ENCODE measurements at places on chromosomes 5 and 9.

DNA sequence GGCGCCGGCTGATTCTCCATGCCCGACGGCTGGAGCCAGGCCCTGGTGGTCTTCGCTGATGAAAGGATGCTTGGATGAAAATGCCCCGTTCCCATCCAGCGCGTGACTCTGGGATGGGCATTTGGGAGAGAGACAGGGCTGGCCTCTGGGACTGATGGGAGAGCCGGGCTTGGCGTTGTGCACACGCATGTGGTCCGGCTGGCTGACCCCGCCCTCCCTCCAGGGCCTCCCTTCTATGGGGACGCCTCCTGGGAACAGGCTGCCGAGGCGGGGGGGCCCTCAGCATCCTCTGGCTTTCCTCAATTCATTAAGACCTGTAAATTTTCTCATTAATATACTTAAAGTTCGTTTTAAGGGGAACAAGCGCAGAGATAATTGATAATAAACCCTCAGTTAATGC is 36.8 kb downstream of the UNC5A start:
- DNase-seq: no peak

GRCh38 chr5:135878156-135878620 is 17.5 kb downstream of the IL9 start:
- DNase-seq: peak; percentile 79

DNA sequence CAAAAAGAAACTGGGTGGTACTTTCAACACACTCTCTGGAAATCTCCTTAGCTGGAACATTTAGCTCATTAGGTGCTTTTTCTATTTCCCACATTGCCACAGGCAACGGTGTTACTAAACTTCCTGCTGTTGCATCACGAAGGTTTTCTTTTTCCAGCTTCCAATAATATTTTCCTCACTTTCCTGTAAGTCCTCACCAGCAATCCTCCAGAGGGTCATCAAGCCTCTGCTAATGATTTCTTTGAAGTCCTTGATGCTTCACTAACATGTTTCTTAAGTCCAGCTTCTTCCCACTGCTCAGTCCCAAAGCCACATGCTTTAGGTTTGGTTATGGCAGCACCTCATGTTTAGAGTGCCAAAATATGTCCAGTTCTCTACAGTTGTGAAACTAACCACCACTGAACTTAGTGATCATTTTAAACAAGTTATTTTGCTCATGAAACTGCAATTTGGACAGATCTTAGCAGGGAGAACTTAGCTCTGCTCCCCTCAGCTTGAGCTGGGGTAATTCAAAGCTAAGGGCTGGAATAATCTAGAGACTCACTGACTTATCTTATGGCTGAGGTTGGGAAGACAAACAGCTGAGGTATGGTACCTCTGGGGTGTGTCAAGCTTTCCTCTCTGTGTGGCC is 39.9 kb upstream of the RETREG1 start:
- peak; percentile 81 for DNase-seq

DNA sequence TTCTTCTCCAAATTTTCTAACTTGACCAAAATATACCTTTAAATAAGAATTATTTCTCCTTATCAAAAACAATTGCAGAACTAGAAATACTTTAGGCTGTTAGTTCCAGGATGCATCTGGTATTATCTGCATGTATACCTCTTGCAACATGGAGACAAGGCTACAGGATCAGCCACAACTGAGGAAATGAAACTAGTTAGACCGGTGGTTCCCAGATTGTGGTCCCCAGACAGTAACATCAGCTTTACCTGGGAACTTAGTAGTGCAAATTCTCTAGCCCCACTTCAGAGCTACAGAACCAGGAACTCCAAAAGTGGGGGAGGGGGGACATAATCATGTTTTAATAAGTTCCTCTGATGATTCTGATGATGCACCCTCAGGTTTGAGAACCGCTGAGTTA is 61.6 kb upstream of the C9orf72 start:
- no peak for DNase-seq

GRCh38 chr5:67063055-67063454 is 133.5 kb downstream of the CD180 start:
- no peak for DNase-seq

DNA sequence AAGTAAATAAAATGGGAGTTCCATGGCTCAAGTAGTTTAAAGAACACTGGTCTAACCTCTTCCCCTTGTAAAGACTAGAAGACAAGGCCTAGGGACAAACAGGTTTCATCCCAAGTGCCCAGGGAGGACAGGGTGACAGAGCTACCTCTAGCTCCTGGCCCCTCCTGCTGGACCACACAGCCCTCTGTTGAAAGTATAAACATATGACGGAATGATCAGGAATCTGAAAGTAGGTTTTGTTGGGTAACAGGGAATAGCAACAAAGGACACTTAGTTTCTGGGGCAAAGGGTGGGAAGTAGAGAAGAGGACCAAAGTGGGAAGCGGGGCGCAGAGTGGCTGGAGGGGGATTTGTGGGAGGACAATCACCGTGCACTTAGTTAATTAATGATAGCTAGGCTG is 67.0 kb upstream of the DAB2IP start:
- DNase-seq: peak; percentile 62

- no peak for DNase-seq
These were observed 88.7 kb downstream of the PIP5K1B start for GRCh38 chr9:68793605-68794343.

- DNase-seq: no peak
These were observed 10.6 kb upstream of the SLC2A6 start for GRCh38 chr9:133489253-133490190.

- DNase-seq: no peak
These were observed 150.9 kb downstream of the ISOC1 start for GRCh38 chr5:129245489-129245888.

- peak; percentile 48 for DNase-seq
These were observed 26.1 kb upstream of the CSF1R start for GRCh38 chr5:150112201-150113046.

DNA sequence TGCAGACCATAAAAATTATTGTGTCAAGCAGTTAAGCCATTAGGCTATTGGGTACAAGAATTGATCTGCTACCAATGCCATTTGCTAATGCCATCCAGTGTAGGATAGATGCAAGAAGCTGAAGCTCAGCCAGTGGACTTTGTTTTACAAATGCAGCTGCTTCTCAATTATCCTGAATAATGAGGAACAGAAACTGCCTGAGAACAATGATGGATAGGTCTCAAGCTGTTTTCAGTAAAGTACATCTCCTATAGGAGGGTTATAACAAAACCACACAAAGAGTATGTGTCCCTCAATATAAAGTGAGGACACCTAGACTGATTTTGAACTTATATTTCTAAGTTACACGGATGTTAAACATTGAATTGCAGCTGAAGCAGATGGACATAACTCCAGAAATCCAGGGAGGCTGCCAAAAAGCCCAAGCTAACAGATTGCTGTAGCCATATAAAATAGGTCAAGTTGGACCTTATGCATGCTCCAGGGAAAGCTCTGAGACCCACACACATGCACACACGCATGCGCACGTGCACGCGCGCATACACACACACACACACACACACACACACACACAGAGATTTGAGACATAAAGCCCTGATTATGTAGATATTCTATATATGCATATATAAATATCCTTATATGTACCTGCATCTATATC is 482.7 kb upstream of the CD180 start:
- no peak for DNase-seq

- DNase-seq: no peak
These were observed 162.0 kb downstream of the C9orf50 start for GRCh38 chr9:129458663-129459546.

DNA sequence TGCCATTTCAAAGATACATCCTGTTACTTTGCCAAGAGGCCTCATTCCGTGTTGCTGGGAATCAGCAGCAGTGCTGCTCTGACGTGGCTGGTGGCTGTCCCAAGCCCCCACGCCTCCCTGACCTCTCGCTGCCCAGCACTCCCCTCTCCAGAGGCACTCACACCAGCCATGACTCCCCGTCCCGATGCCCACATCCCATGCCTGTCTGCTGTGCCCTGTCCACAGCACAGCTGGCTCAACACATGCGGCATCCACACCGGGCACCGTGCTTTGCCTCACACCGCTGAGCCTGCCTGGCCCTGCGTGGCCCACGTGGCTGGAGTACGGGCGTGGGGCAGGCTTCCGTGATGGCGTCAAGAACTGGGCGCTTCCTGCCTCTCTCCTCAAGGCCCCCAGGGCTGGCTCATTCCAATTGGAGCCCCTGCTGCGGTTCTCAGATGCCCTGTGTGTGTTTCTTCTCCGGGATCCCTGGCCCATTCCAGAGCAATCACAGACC is 7.8 kb upstream of the LCN1 start:
- no peak for DNase-seq

- no peak for DNase-seq
These were observed 188.4 kb downstream of the IRX2 start for GRCh38 chr5:2563046-2563445.

DNA sequence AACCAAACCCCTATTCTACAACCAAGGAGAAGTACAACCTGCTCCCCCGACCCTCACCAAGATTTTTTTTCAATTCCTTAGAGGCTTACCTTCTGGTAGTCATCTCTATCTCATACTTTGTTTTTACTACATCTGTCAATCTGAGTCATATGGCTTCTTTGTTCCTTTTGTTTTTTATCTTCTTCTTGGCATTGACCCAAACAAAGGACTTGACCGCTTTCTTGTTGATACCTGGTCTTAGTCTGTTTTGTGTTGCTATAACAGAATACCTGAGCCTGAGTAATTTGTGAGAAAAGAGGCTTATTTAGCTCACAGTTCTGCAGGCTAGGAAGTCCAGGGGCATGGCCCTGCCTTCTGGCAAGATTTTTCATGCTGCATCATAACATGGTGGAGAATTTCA is 352.7 kb downstream of the MLLT3 start:
- no peak for DNase-seq

GRCh38 chr5:28408186-28408585 is 1369.8 kb upstream of the CDH9 start:
- peak; percentile 98 for DNase-seq

DNA sequence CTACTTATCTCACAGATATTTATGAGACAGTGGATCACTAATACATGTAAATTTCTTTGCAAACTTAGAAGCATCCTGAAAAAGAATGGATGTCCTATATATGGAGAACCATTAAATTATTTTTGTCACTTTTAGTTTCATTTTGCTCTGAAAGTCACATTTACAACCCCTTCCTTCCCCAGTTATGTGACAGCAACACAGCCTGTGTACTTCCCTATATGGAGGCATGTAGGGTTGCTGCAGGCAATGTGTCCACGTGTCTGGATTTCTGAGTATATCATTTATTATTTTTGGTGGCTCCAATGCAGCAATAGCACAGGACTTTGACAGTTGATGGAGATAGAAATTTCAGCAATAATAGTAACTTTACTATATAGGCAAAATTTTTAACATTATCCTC is 156.4 kb downstream of the ST8SIA4 start:
- DNase-seq: no peak

DNA sequence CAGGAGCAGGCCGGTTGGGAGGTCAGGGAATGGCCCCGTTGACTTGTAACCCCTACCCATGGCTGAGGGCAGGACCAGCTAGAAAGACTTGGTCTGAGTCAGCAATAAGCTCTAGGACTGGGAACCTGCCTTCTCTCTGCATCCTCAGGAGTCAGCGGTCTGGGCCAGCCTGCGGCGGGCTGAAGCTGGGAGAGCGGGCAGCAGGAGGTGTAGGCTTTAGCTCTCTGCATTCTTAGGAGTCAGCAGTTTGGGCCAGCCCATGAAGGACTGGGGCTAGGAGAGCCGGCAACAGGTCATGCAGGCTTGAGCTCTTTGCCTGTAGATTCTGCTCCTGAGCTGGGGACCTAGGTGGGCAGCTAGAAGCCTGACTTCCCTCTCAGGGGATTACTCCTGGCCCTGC is 6.4 kb upstream of the SMIM32 start:
- DNase-seq: no peak
